ENCODE measurements at places on chromosomes 3 and 15. TPM values are rescaled to one million over a fixed set of nuclear protein-coding genes. Genes with fewer than 3 reads are reported as not detected.

ATP13A5 gene
- total RNA-seq = not detected

IL17RD gene
- total RNA-seq = 0.72 TPM

TERC gene
- 57.0 TPM for total RNA-seq

PPM1L gene
- total RNA-seq = 0.28 TPM

OXTR gene
- 56.1 TPM for total RNA-seq

SETMAR gene
- total RNA-seq = 18.1 TPM

SLC12A6 gene
- total RNA-seq = 10.0 TPM

LTF gene
- not detected for total RNA-seq

FBN1 gene
- 283 TPM for total RNA-seq

KBTBD12 gene
- not detected for total RNA-seq

TLR9 gene
- total RNA-seq = not detected

RLBP1 gene
- not detected for total RNA-seq

ADAMTS9 gene
- total RNA-seq = 1.1 TPM

HAPLN3 gene
- 5.9 TPM for total RNA-seq

EFCAB12 gene
- total RNA-seq = under 0.01 TPM

FNDC3B gene
- total RNA-seq = 128 TPM

CDHR4 gene
- total RNA-seq = not detected

SOX14 gene
- total RNA-seq = not detected

KIF9 gene
- 1.8 TPM for total RNA-seq

FYTTD1 gene
- 67.2 TPM for total RNA-seq

USP3 gene
- total RNA-seq = 46.7 TPM

CD200 gene
- total RNA-seq = 1.1 TPM

SLC22A14 gene
- not detected for total RNA-seq

ZNF80 gene
- total RNA-seq = not detected

KCNAB1 gene
- total RNA-seq = under 0.01 TPM

LNP1 gene
- 2.2 TPM for total RNA-seq

MKRN2OS gene
- total RNA-seq = not detected

SCAANT1 gene
- not detected for total RNA-seq

GPR156 gene
- 0.28 TPM for total RNA-seq

ABHD17C gene
- 5.4 TPM for total RNA-seq

TRH gene
- not detected for total RNA-seq

CKMT1B gene
- total RNA-seq = not detected

SNX4 gene
- total RNA-seq = 42.2 TPM

Measured in IMR-90 (cell line).